Stomach (tissue), 19 donors: ENCODE measurements at places on chromosomes 1 and 21. TPM values are rescaled to one million over a fixed set of nuclear protein-coding genes. Genes with fewer than 3 reads are reported as not detected.

The IFI44L gene
- 3.6 TPM for total RNA-seq

DNA sequence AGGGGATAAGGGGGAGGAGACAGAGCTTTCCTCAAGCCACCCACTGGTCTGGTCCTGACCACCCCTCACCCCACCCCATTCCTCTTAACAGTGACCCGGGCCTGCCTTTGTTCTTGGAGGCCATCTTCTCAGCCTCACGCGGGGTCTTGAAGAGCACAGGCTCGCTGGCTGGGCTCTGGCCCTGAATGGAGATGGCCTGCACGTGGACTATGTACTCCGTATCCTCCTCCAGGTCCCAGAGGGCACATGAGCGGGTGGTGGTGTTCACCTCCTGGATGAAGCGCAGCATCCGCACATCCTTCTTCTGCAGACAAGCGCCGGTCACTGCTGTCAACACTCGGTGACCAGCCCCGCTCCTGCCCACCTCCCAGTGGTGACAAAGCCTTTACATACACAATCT, 2.6 kb downstream of the FNDC5 start:
- no peak for DNase-seq

GRCh38 chr1:208204779-208205178, 39.4 kb downstream of the PLXNA2 start:
- DNase-seq = no peak

GRCh38 chr1:198678301-198678836, 39.5 kb downstream of the PTPRC start:
- no peak for DNase-seq

The FCRL5 gene
- not detected for total RNA-seq

The ADGRB2 gene
- total RNA-seq = 4.9 TPM

The SLC26A9 gene
- total RNA-seq = 38.4 TPM

The C1orf94 gene
- total RNA-seq = not detected

GRCh38 chr1:15758953-15759661, 512 bp downstream of the FBLIM1 start:
- DNase-seq = peak; percentile 65

- DNase-seq = no peak
These were observed 218.7 kb upstream of the FGGY start for GRCh38 chr1:59078070-59078800.

DNA sequence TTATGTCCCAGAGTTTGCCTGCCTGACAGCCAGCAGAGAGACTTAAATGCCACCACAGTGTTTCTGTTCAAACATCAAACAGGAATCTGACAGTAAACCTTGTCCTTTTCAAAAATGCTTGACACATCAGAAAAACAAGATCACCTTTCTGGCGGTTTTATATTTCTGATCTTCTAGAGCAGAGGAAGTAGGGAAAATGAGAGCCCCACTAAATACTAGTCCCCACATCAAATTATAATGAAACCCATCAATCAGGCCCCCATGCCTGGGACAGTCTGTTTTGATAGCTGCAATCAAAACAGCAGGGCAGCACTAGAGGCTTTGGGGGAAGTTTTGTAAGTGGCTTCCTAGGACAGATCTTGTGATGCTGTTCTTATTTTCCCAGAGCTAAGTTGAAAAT, 129.3 kb downstream of the CNIH3 start:
- DNase-seq = no peak

GRCh38 chr1:53967409-53968124, 21.4 kb downstream of the LRRC42 start:
- DNase-seq = no peak

DNA sequence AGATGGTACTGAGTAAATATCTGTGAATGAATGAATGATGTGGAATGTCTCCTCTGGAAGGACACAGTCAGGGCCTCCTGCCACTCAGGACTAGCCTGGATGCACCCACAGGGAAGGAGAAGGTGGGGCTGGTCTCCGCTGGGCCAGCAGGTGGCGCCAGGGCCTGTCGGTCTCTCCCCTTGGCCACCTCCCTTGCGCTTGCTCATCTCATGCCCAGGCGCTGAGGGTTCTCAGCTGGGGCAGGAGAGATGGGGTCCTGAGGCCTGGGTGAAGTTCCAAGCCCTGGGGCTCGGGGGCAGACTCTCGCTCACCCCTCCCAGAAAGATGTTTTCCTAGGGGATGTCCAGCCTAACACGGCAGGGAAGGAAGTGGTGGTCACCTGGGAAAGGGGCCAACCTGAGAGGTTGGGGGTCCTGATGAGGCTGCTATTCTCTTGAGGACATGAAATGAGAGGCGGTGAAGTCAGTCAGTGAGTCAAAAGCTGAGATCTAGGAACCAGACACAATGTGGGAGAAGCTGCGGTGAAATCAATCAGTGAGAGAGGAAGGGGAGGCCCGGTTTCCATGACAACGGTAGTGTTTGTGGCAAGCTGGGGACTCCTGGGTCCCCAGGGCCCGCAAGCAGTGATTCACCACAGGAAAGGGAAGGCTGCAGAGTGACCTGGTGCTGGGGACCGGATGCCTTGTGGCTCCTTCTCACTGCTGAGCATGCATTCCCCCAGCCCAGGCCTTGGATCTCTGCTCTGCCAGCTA, 14.6 kb upstream of the MEX3A start:
- DNase-seq = peak; percentile 92

- peak; percentile 94 for DNase-seq
These were observed 57.6 kb downstream of the LDLRAD2 start for GRCh38 chr1:21869620-21870121.

DNA sequence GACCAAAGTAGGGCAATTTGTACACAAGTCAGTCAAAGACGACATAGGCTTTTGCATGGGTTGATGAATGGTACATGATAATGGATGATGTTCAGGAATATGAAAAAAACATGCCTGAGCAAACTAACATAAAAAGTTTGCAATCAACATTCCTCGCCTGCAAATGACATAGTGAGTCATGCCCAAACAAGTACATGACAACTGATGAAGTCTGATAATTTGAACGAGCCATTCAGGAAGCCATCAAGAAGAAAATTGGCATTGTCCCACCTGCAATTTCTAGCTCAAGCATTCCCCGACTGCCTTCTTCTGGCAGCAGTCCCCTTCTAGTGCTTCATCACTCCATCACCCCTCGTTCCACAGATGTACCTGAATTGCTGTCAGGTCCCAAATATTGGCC, 118.4 kb upstream of the NR5A2 start:
- no peak for DNase-seq

GRCh38 chr1:58251430-58252073, 295.0 kb downstream of the OMA1 start:
- no peak for DNase-seq

DNA sequence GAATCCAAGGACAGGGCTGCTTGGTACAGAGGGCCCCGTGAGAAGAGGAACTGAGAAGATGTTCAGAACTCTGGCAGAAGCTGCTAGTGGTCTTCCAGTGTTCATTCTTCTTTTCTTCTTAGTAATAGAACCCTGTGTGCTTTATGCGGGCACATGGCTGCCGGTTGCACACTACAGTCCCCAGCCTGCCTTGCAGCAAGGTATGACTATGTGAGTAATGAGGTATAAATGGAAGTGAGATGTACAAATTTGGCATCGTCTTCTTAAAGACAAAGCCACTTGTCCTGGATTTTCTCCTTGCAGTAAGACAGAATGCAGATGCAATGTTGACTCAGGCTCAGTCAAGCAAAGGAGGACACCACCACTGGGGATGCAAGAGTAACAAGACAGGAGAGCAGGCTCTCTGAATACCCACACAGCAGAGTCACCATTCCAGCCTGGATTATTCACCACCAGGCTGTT, 15.0 kb upstream of the ATP1B1 start:
- no peak for DNase-seq

- DNase-seq = peak; percentile 28
These were observed 25.6 kb upstream of the JUN start for GRCh38 chr1:58809325-58810010.

GRCh38 chr1:71919811-71920509, 362.4 kb downstream of the NEGR1 start:
- no peak for DNase-seq

DNA sequence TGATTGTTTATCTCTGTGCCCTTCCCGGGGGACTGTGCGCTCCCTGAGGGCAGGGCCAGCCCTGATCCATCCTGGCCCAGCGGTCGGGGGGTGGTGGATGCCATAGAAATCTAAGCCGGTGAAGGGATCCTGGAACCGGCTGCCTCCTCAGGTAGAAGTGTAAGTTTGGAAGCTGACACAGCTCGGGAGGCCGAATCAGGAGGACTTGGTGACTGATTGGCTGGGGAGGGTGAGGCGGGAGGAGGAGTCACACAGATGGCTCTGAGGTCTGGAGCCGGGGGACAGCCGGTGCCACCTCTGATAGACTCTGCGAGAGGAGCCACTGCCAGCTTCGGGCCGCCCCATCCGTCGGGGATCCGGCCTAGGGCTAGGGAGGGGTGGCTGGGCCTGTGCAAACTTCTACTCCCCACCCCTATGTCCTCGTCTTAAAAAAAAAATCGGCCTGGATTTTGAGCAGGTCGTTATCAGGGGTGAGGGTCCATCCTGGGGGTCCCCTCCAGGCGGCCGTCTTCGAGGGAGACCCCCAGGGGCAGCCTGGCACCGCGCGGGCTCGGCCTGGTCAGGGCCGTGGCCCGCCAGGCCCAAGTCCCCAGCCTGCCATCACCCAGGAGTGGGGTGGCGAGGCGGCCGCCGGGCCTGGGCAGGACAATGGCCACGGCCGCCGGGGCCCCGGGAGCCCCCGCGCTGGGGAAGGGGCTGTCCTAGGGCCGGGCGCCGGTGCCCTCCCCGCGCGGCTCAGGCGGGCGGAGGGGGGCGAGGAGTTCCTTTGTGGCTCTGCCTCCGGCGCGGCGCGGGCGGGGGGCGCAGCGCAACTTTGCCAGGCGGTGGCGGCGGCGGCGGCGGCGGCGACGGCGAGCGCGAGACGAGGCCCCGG, 708 bp upstream of the ZNF362 start:
- peak; percentile 88 for DNase-seq

- DNase-seq = peak; percentile 82
These were observed 120.8 kb upstream of the ADGRL2 start for GRCh38 chr1:81679942-81680341.

- DNase-seq = no peak
These were observed 20.9 kb downstream of the AK4 start for GRCh38 chr1:65168867-65169266.

DNA sequence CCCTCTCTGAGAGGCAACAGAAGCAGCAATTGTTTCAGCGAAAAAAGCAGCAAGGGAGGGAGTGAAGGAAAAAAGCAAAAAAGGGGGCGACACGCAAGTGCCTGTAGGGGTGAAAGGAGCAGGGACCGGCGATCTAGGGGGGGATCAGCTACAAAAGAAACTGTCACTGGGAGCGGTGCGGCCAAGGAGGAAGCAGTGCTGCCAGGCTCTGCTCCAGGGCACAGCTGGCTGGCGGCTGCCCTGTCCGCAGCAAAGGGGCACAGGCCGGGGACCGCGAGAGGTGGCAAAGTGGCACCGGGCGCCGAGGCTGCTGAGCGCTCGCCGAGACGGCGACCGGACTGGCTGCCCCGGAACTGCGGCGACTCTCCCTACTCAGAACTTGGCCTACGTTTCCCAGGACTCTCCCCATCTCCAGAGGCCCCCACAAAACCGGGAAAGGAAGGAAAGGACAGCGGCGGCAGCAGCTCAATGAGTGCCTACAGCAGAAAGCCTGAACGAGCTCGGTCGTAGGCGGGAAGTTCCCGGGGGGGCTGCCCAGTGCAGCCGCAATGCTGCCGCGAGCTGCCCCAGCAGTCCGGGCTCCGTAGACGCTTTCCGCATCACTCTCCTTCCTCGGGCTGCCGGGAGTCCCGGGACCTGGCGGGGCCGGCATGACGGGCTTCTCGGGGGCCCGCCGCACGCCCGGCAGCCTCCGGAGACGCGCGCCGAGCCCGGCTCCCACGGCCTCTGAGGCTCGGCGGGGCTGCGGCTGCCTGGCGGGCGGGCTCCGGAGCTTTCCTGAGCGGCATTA, 1.0 kb upstream of the CDKN2C start:
- DNase-seq = peak; percentile 67

DNA sequence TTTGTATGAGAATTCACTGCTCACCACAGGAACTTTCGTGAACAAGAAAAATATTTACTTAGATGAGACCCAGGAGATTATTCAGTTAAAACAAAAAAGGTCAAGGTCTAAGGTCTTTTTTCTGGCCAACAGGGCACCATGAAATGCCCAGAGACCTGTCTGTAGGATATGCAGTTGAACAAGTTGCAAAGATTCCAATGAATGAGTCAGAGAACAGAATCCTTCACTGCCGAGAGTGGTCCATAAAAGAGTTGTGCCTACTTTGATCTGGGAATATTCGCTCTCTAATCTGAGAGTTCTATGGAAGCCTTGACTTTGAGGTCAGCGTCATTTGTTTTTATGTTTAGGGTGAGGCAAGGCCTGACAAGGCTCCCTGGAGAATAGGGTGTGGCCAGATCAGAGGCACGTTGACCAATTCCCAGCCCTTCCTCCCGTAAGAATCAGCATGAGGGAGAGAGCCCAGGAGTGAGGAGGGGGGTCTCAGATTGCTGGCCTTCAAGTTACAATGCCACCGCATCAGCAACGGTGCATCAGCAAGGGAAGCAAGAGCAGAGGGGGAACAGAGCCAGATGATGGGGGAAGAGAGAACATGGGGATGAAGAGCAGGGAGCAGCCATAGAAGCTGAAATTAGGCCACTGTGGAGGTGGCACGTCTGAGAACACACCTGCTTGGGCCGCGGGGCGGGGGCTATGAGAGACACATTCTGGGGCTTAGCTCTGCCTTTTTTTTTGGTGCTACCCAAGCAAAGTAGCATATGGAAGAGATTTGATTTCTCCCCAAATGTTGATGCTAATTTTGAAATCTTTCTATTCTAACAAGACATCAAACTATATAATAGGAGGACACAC, 206.4 kb upstream of the RAB4A start:
- no peak for DNase-seq

DNA sequence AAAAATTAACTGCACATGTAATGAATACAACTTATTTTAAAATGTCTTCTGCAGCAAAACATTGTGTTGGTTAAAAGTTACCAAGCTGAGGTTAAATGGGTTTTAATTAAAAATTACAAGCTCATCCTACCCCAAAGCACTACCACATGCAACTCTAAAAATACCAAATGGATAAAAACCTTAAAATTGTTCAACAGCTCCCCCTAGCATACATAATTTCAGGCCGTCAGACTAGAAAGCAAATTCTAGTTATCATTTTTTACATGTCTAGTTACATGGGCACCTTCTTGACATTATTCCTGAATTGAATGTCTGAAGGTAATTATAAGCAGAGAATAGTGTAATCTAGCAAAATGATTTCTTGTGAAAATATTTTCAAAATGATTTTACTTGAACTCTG, 176.5 kb downstream of the C1orf21 start:
- DNase-seq = peak; percentile 61

- DNase-seq = peak; percentile 93
These were observed 11.4 kb upstream of the PHLDA3 start for GRCh38 chr1:201480231-201481003.

- DNase-seq = peak; percentile 79
These were observed 14.1 kb downstream of the AZIN2 start for GRCh38 chr1:33094971-33095604.

GRCh38 chr1:194252199-194252598, 1065.8 kb upstream of the B3GALT2 start:
- DNase-seq = no peak

- no peak for DNase-seq
These were observed 6.0 kb upstream of the MYOG start for GRCh38 chr1:203091761-203092330.

DNA sequence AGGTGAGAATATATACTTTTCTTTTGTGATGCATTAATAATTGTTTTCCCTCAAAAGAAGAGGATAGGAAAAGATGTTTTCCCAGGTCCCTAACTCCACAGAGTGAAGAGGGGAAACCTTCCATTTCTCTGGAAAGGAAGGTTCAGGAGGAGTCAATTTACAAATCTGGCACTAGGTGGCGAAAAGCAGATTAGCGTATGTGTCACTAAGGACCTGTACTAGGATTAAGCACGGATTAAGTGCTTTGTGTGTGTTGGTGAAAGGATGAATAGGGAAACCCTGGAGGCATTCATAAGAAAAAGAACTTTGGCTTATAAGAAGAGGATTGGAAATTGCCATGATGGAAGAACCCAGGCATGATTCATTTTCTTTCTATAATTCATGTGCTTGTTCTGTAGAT, 410.1 kb upstream of the PLXNA2 start:
- DNase-seq = no peak
